Subcutaneous preadipocyte (primary cell): ENCODE measurements at places on chromosomes 5 and 9. TPM values are rescaled to one million over a fixed set of nuclear protein-coding genes. Genes with fewer than 3 reads are reported as not detected.

Gene ZCCHC7
- total RNA-seq = 23.1 and 25.2 TPM in 2 replicates

Gene HK3
- not detected in 2 replicates for total RNA-seq

Gene CCNI2
- total RNA-seq = not detected in 2 replicates

Gene PALM2AKAP2
- 11.4 and 13.3 TPM in 2 replicates for total RNA-seq

Gene LPAR1
- 74.5 and 141 TPM in 2 replicates for total RNA-seq

Gene LMAN2
- 263 and 352 TPM in 2 replicates for total RNA-seq

Gene SMIM32
- not detected in 2 replicates for total RNA-seq

Gene SPTLC1
- total RNA-seq = 78.3 and 78.8 TPM in 2 replicates

Gene ORM1
- total RNA-seq = not detected in 2 replicates

Gene ADAMTS12
- total RNA-seq = 28.0 and 28.7 TPM in 2 replicates

Gene TNFSF15
- total RNA-seq = under 0.01 and 0.20 TPM in 2 replicates

Gene DENND1A
- 23.9 and 37.5 TPM in 2 replicates for total RNA-seq

Gene TRIM7
- total RNA-seq = 10.3 and 13.5 TPM in 2 replicates

Gene FOXD4L3
- total RNA-seq = under 0.01 TPM in 1 of 2 replicates, not detected in the other

Gene MARCHF3
- total RNA-seq = 2.9 and 10.6 TPM in 2 replicates

Gene GABRA1
- total RNA-seq = not detected in 2 replicates

Gene ADGRV1
- under 0.01 and 0.20 TPM in 2 replicates for total RNA-seq

Gene PTPA
- total RNA-seq = 71.3 and 81.3 TPM in 2 replicates

Gene ASS1
- total RNA-seq = 172 and 188 TPM in 2 replicates

Gene ADAMTSL2
- total RNA-seq = not detected in 2 replicates

Gene DAB2IP
- 2.9 and 3.7 TPM in 2 replicates for total RNA-seq

Gene PCDHB3
- total RNA-seq = 0.20 and 0.73 TPM in 2 replicates

Gene MRPL36
- 59.2 and 60.8 TPM in 2 replicates for total RNA-seq

Gene SLC22A4
- 4.4 and 5.1 TPM in 2 replicates for total RNA-seq

Gene PGM5
- total RNA-seq = 0.78 and 4.0 TPM in 2 replicates

Gene ALDOB
- total RNA-seq = not detected in 2 replicates

Gene COL15A1
- 2.2 and 6.8 TPM in 2 replicates for total RNA-seq

Gene GADD45G
- total RNA-seq = under 0.01 and 0.39 TPM in 2 replicates

Gene PAX5
- total RNA-seq = not detected in 2 replicates

Gene IL4
- not detected in 2 replicates for total RNA-seq

Gene OMD
- 0.20 and 0.37 TPM in 2 replicates for total RNA-seq

Gene CYFIP2
- 15.1 and 29.7 TPM in 2 replicates for total RNA-seq

Gene DBH
- total RNA-seq = not detected in 2 replicates

Gene NSG2
- total RNA-seq = not detected in 2 replicates

Gene ZFAND5
- 73.5 and 94.8 TPM in 2 replicates for total RNA-seq

Gene ANKRD55
- total RNA-seq = not detected in 2 replicates
